ENCODE measurements at places on chromosomes 1 and 21.

DNA sequence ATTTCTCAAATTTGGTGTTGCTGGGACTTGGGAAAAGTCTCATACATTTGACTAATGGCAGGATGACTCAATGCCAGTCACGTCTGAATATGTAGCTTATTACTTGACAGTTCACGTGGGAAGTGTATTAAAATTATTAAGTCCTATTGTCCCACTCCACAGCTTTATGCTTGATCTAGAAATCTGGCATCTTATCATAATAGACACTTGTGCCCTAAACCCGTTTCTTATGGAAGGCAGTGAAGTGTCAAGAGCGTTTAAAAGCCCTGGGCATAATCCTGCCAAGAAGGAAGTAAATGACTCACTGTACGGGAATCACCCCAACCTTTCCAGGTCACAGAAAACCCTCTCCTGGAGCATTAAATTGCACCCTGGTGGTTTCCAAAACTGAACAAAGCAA is 207.4 kb downstream of the APP start:
- DNase-seq, result no peak

- DNase-seq, result no peak
Measured at GRCh38 chr1:21174654-21175323, 1.9 kb downstream of the EIF4G3 start.

GRCh38 chr21:39705849-39706248 is 39.1 kb upstream of the IGSF5 start:
- no peak for DNase-seq

GRCh38 chr21:20250337-20250736 is 747.9 kb upstream of the NCAM2 start:
- no peak for DNase-seq

- DNase-seq, result no peak
Measured at GRCh38 chr1:219682788-219683187, 69.9 kb upstream of the ZC3H11B start.

- no peak for DNase-seq
Measured at GRCh38 chr21:31186916-31187315, 148.6 kb upstream of the KRTAP19-8 start.

DNA sequence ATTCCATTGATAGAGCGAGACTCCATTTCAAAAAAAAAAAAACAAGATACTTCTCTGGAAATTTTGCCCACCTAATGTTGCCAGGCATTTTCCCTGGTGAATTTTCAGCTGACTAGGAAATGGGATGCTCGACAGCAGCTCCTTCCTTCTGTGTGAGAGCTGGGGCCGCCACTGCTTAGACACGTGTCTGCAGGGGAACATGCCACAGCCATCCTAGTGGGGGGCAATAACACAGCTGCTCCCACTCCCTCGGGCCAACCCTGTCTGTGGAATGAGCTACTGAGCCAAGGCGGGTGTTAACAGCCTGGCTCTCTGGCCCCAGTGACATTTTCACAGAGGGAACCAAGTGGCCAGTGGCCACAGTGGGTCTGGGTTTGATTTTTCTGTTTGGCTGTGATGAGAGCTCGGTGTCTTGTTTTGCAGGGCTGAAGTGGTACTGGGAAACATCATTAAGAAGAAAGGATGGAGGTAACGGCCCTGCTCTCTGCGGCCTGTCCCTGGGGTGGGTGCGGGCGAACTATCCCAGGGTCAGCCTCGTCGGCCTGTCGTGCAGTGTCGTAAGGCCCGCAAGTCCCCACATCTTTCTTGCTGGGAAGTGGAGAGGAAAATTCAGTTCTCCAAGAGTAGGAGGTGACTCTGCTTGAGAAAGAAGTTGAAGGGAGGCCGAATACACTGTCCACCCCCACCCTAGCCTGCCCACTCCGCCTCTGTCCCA is 39.2 kb downstream of the KCNAB2 start:
- DNase-seq, result no peak

GRCh38 chr1:244450597-244451538 is 841 bp downstream of the ADSS2 start:
- peak; percentile 30 for DNase-seq

- no peak for DNase-seq
Measured at GRCh38 chr1:46545784-46546183, 5.7 kb downstream of the KNCN start.

- DNase-seq, result no peak
Measured at GRCh38 chr1:92085727-92086126, 5.6 kb downstream of the BTBD8 start.

DNA sequence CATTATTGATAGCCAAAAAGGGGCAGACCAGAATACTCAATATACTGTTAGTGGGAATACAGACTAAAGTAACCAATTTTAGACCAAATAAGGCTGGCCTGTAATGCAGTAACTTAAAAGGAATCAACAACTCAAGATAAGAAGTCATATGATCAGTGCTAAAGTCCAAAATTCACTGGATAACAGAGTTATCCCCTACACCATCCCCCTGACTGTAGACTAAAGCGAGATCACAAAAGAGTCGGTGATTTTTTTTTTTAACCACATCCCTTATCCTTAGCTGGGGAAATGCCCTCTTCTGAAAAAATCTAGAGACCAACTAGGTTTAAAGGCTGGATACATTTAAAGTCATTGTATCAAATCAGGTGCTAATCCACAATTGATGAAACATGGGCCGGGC is 7.7 kb downstream of the UBR4 start:
- no peak for DNase-seq

DNA sequence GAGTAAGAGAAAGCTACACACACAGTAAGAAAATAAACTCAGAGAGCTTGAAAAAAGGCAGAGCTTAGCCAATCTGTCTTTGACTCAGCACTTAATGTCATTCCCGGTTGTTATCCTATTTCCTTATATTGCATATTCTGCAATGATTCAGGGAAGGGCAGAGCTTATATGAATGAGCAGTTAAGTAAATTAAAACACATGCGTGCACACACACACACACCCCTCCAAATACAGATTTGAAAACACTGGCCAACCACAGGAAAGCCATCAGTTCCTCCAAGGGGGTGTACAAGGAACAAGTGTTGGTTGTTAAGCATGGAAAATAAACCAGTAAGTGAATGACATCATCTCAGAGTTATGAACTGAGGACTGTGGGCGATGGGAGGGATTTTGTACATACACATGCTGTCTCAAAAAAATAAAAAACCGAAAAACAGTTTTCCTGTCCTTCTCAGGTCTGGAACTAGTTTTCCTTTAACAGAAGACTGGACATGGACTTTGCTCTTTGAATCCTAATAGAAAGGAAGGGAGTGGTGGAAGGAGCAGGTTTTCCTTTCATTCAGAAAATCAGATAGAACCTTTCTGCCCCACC is 1.0 kb downstream of the IQGAP3 start:
- no peak for DNase-seq

- no peak for DNase-seq
Measured at GRCh38 chr1:159922511-159923202, 2.6 kb downstream of the TAGLN2 start.

GRCh38 chr1:86345042-86345441 is 51.1 kb downstream of the ODF2L start:
- no peak for DNase-seq

GRCh38 chr1:187460093-187460492 is 631.3 kb downstream of the PLA2G4A start:
- DNase-seq, result no peak

DNA sequence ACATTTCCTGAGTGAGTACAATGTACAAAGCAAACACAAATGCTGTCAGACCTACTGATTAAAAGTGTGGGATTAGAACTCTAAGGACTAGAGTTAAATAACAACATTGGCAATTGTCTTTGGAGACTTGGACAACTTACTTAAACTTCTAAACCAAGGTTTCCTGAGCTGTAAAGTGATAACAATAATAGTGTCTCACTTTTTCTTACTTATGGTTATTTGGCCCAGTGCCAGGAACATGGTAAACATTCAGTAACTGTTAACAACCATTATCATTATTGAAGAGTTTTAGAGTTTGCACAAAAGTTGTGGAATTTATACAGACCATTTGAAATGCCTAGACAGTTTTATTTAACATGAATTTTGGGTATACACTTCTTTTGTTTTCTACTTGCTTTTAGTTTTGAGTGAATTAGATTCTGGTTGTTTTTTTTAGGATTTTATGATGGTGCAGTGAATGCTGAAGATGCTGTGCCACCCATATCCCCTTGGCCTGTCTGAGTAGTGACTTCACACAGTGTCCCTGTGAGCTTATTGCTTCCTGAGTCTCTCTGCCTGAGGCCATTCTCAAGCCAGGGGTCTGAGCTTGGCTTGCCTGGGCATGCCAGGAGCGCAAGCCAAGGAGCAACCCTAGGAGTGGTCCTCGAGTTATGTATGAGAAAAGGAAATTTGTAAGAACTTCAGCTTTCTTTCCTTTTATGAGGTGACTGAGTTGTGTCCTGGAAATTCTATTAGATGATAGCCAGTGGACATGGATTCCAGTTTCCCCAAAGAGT is 932.8 kb downstream of the TTLL7 start:
- no peak for DNase-seq

DNA sequence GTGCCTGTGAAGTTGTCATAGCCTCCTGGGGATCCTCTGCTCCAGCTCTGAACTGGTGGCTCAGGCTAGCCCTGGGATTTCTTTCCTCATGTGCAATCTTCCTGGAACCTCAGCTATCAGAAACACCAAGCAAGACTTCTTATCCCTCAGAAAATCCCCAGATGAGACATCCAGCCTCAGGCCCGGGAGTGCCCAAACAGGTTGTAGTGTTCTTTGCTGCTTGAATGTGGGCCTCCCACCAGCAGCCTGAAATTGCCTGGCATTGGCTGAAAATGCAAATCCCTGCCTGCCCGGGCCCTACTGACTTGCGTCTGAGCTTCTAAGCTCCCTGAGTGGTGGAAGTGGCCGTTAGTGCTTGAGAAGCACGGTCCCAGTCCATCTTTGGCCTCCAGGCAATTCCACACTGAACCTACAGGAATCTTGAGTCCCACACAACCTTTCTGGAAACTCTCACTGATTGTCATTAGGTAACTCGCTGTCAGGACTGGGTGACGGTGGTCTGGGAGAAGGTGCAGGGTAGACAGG is 146.8 kb downstream of the ZBTB18 start:
- no peak for DNase-seq

GRCh38 chr1:232725305-232726047 is 79.7 kb upstream of the MAP10 start:
- no peak for DNase-seq

GRCh38 chr1:208081972-208082371 is 162.2 kb downstream of the PLXNA2 start:
- DNase-seq, result no peak

DNA sequence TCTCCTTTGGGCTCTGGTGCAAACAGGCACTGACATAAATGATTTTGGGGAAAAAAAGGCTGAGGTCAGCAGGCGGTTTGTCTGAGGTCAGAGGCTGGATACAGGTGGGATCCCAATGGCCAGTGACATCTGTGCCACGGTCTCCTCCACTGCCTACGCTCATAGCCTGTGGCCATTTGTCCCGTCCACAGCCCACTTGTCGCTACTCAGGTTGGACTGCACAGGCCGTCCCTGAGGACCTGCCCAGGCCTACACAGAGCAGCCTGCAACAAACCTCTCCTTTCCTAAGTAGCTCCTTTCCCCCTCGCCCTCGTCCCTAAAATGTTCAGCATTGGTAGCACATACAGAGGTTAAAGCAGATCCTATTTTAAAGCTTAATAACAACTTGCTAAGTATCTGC is 150.7 kb downstream of the ZBTB18 start:
- DNase-seq, result no peak

GRCh38 chr1:24369199-24369598 is 44.4 kb downstream of the STPG1 start:
- DNase-seq, result no peak

- DNase-seq, result no peak
Measured at GRCh38 chr1:168656485-168656884, 72.5 kb downstream of the DPT start.

Data from stimulated activated CD4-positive, alpha-beta T cell treated with anti-CD3 and anti-CD28 coated beads, Interleukin-12 subunit alpha, Interleukin-12 subunit beta, amount 100 ng/mL, for 48 hours (primary cell).